ENCODE measurements at places on chromosomes 1 and 21.

DNA sequence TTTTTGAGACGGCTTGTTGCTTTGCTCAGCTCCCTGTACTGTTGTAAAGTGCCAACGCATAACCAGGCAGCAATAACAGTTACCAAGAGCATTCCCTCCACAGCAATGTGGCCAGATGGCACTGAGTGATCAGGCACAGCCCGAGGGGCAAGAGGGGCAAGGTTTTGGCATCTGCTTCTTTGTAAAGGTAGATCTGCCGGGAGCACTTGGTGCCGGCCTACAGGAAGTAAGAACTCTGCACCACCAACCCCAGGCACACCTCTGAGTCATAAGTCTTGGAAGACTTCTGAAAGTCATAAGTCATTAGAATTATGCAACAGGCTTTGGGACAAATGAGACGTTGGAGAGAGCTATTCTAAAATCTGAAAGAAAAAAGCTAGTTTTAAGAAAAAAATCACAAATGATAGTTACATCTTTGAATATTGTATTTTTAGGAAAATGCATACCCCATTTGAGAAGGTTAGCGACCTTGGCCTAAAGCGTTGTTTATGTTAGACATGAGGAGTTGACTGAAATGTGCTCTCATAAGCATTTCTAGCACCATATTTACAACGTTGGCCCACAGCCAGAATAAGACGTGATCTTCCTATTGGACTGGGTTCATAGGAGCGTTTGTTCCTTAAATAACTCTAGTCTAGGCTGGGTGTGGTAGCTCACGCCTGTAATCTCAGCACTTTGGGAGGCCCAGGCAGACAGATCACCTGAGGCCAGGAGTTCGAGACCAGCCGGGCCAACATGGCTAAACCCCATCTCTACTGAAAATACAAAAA is 37.7 kb upstream of the MAP10 start:
- DNase-seq = no peak

- no peak for DNase-seq
Observed at GRCh38 chr1:229129301-229130027, 141.4 kb upstream of the RAB4A start.

- DNase-seq = no peak
Observed at GRCh38 chr1:89951766-89952604, 42.9 kb upstream of the ZNF326 start.

DNA sequence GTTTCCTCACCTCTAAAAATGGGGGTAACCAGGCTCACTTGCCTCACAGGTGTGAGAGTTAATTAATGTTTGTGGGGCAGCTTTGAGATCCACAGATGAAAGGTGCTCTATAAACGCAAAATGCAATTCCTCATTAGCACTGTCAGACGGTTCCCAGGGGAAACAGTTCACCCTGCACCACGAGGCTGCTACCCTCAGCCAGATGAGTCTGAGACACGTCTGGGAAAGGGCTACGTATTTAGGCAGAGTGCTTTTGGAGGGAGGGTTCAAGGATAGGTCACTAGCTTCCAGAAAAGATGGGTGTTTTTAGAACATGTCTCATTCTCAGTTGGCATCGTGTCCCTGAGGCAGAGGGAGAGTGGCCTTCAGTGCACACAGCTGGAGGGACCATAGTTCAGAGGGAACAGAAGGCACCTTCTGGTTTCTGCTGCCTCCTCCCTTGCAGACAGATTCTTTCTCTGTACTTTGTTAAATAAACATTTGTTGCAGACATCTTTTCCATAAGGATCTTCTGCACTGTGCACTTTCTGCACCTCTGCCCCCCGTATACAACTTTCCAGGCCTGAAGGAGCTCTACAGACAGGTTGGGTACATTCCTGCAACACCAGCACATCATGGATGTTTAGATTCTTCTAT is 139.9 kb downstream of the CLIC6 start:
- DNase-seq = no peak

GRCh38 chr1:13922466-13923110 is 222.6 kb downstream of the PRDM2 start:
- DNase-seq = no peak

- DNase-seq = no peak
Observed at GRCh38 chr1:184745110-184745509, 9.5 kb downstream of the EDEM3 start.

Data from hippocampal formation (tissue), 2 donors.